Uterus (tissue), 4 donors: ENCODE measurements at places on chromosomes 1 and 21. TPM values are rescaled to one million over a fixed set of nuclear protein-coding genes. Genes with fewer than 3 reads are reported as not detected.

- no peaks in the 10 kb centered on the region for H3K27me3 ChIP-seq
- H3K4me1 ChIP-seq = no peaks in the 10 kb centered on the region
- H3K27ac ChIP-seq = no peak overlapping the region
These were observed 283.1 kb downstream of the PLPP3 start for GRCh38 chr1:56295949-56296929.

DNA sequence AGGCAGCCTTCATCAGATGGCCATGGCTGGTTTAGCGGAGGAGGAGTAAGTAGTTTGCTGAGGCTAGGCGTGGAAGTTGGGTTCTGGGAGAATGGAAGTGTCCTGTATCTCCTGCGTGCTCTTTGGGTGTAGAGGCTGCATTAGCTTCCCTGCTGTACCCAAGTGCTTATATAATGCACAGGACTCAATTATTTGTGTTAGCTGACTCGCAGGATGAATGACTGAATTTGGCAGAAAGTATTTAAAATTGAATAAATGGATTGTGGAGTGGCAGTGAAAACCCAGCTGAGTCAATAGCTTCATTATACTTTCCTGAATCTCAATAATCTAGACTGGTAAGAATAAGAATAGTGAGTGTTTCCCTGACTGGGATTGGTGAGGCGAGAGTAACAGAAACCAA lies 13.8 kb downstream of the DNTTIP2 start:
- DNase-seq = no peak
- no peaks in the 10 kb centered on the region for H3K4me1 ChIP-seq
- H3K36me3 ChIP-seq = no peaks in the 10 kb centered on the region

Gene VSIG8
- not detected for total RNA-seq

DNA sequence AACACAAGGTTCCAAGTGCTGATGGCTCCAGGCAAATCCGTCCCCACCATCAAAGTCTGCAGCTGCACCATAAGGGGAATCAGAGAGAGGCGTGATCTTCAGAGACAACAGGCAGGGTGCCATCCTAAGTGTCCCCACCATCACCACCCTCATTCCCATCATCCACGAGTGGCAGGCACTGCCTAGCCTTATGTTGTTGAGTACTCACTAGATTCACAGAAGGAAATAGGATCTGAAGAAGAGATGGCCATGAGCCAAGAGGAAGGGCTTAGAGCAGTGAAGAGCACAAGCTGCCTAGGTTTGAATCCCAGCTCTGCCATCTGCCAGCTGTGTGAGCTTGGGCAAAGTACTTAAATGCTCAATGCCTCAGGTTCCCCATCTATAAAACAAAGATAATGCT lies 207.3 kb upstream of the CSF3R start:
- H3K4me1 ChIP-seq = no peaks in the 10 kb centered on the region
- peaks cover 5% of the 10 kb centered on the region for H3K27me3 ChIP-seq
- H3K4me3 ChIP-seq = no peak overlapping the region
- DNase-seq = no peak
- no peak overlapping the region for H3K27ac ChIP-seq
- no peaks in the 10 kb centered on the region for H3K36me3 ChIP-seq

GRCh38 chr1:84703431-84703830 lies 13.2 kb upstream of the SSX2IP start:
- H3K4me3 ChIP-seq = no peak overlapping the region
- DNase-seq = no peak
- H3K36me3 ChIP-seq = no peaks in the 10 kb centered on the region
- no peaks in the 10 kb centered on the region for H3K27me3 ChIP-seq

DNA sequence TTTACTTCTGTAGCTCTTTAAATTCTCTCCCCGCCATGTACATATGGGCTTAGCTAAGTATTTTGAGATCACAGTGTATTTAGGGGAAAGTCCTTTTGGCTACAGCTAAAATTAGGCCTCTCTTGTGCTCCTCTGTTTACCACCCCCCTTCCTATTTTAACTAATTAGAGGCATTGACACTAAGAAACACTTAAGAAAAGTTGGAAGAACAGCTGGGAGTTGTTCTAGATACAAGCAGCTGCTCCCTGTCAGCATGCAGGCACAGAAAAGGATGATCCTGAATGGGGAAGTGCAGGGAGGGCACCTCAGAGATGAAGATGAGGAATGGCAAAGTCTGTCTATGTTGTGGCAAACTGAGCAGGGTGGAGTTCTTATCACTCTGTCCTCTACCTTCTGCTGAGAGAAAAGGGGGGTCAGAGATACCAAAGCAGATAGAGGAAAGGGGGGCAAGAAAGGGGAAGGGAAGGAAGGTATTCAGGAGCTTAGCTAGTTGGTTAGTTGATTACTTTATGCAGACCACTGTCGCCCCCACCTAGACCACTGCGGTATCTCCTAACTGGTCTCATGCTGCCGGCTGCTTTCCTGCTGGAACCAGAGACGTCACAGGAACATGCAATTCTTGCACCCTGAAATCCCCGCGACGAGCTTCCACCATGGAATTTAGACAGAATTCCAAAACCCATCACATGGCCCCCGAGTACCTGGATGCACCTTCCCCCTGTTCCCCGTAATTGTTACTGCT lies 82.4 kb upstream of the HOOK1 start:
- H3K27me3 ChIP-seq = no peaks in the 10 kb centered on the region
- no peaks in the 10 kb centered on the region for H3K36me3 ChIP-seq
- no peaks in the 10 kb centered on the region for H3K4me1 ChIP-seq
